IMR-90 (cell line): ENCODE measurements at places on chromosomes 2 and 18.

- DNase-seq, result no peak
Observed at GRCh38 chr2:232438951-232439757, 16.8 kb upstream of the ALPI start.

DNA sequence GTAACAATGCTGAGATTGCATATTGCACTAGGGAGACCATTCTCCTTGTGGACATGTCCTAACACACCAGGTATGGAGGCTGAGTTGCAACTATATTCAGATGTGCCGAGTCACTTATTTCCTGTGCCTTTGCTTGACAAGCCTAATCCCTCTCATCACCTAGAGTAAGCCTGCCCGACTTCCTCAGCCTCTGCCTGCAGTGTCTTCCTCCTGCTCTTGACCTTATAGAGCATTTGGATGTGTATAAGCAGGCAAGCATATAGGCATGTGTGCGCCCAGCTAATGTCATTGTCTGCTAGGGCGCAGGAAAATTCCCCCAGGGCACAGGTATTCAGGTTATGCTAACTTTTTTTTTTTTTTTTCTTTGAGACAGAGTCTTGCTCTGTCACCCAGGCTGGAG lies 316.9 kb downstream of the CDH2 start:
- DNase-seq, result no peak

- peak; percentile 75 for DNase-seq
Observed at GRCh38 chr2:128321784-128322714, 3.4 kb upstream of the HS6ST1 start.

- peak; percentile 39 for DNase-seq
Observed at GRCh38 chr2:88880441-88880953, 189.0 kb downstream of the RPIA start.

DNA sequence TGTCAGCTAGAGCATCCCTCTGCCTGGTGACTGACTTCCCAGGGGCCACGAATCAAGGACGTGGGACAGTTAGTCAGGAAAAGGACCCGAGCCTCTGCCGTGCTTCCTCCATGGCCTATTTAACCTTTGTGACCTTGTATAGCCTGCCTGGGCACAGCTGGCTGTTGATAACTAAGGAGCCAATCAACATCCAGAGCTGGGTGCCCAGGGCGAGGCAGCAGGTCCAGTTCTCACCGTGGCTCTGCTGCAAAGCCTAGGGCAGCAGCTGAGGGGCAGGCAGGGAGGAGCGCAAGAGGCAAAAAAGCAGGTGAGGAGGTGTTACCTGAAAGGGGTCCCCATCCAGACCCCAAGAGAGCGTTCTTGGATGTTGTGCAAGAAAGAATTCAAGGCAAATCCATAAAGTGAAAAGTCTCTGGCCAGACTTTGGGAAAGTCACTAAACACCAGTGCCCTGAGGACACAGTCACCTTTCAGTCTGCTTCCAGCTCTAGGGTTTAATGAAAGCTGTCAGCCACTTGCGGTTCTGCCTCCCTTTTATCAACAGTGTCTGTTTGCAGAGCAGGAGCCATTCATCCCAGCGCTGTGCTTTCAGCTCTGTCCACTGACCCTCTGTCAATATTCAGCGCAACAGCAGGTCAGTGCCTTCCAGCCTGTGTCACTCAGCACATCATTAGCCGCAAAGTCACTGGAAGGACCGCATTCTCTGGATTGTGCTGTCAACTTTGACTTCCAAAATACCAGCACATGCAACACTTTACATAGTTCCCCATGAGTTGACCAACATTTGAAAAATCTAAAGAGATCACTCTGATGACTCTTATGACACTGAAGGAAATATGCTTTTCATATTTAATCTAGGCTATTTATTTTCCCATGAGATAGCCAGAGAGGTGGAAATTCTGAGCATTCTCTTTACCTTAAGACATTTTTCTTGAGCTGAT lies 38.6 kb upstream of the ASAP2 start:
- DNase-seq, result no peak

GRCh38 chr18:63264871-63265270 lies 54.7 kb downstream of the BCL2 start:
- DNase-seq, result no peak

DNA sequence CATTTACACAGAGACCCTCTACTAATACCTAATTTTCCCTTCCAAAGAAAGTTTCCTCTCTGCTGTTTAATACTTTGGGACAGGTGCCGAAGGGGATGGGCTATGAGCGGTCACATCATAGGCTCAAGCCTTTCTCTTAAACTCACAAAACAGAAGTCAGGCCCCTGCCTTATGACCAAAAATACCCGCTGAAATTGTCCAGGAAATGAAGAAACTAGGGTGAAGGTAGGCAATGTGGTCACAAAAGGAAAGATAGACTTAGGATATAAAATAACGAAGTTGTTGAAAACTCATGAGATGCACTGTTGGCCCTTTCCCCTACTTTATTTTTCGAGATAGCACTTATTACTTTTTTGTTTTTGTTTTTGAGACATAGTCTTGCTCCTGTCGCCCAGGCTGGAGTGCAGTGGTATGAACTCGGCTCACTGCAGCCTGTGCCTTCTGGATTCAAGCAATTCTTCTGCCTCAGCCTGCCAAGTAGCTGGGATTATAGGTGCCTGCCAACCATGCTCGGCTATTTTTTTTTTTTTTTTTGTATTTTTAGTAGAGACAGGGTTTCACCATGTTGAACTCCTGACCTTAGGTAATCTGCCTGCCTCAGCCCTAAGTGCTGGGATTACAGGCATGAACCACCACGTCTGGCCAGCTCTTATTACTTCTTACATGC lies 16.3 kb downstream of the SLC8A1 start:
- DNase-seq, result no peak

DNA sequence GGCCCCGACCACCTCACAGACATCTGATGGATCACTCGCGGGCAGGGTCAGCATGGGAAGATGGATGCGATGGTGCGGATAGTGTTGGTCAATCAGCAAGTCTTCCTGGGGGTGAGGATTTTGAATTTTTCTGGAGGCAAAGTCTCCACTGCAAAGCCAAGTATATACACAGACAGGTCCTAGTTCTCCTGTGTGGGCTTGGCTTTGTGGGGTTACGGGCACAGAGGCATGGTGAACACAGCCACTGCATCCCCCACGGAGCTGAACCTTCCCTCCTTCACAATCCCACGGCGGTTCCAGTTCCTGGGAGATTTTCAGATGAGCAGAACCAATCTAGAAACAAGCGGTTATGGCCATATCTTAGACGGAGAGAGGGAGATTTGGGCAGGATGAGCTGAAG lies 35.8 kb downstream of the CNGA3 start:
- no peak for DNase-seq

GRCh38 chr2:137107904-137108303 lies 342.6 kb downstream of the THSD7B start:
- DNase-seq, result no peak

DNA sequence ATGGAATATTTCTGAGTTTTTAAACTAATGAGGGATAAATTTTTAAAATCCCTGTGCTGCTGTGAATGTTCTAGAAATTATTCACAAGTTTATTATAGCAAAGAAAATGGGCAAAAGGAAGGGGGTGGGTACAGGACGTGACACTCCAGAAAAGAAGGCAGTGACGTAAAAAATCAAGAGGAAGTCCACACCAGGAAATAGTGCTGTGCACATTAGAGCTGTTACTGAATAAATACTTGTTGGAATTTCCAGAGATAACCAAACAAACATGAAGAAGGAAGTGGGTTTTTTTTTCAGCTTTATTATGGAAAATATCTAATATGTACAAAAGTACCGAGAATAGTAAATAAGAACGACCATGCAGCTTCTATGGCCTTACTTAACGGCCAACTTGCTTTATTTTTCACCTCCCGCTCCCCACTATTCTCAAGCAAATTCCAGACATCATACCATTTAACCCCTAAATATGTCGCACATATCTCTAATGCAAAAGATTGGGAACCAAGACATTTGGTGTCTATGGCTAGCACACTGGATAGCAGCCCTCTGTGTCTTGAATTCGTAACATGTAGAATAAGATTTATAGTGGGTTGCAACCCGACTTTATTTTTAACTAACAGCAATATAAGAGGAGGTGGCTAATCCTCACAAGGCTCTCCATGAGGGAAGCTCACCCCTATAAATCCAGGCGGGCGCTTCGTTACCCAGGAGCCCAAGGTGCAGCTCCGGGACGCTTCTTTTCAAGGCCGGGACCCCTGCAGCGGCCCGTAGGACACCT lies 580 bp upstream of the NDUFV2 start:
- peak; percentile 86 for DNase-seq

GRCh38 chr2:86675511-86676015 lies 44.5 kb upstream of the RMND5A start:
- DNase-seq, result no peak

DNA sequence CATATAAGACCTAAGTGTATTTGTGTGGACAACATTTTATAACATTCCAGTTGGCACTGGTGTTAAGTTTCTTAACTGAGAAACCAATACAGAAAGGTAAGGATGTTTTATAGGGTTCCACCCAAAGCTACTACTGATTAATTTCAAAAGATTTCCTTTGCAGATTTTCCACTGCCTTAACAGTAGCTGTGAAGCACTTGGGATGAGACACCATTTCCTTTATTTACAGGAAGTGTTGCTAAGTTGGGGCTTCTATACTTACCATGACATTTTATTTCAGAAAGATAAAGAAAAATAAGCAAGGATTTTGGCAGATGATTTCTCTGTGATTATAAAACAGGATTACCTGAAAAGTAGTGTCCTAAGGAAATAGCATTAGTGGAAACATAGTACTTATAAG lies 234.3 kb downstream of the CALCRL start:
- no peak for DNase-seq

DNA sequence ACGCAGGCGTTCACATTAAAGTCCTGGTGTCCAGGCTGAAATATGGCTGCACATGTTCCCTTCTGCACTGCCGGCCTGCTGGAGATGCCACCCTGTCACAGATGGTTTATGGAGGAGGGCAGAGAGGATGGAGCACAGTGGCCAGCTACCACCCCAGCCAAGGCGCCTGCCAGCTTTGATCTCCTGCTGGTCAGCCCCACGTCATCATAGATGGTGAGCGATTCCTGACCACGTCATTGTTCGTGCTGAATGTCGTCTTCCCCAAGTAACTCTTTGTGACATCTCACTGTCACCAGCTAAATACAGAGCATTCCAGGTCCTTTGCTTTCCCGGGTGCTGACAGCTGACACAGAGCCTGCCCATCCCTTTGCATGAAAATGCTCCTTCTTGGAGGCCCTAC lies 248.3 kb downstream of the TTC32 start:
- DNase-seq, result no peak

GRCh38 chr2:85414761-85415553 lies 3.6 kb upstream of the SH2D6 start:
- no peak for DNase-seq

- no peak for DNase-seq
Observed at GRCh38 chr2:134021830-134022524, 231.9 kb upstream of the MGAT5 start.

GRCh38 chr2:122236925-122237324 lies 481.5 kb downstream of the TSN start:
- DNase-seq, result no peak

DNA sequence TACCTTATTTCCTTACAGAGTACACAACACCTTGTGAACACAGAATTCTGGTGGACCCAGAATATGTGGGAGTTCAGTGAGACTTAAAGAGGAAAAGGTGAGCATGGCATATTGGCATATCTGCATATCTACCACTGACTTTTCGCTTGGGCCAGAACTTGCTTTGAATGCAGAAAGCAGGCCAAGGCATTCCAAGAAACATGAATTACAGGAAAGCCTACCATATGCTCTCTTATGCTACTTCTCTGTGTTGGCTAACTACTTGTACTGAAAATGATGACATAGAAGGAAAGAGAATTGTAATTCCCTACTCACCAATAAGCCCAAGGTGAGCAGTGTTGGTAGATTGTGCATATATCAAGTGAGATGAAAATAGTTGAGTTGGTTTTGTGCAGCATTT lies 31.4 kb upstream of the CCDC93 start:
- no peak for DNase-seq
